ENCODE measurements at places on chromosomes 16 and 17. TPM values are rescaled to one million over a fixed set of nuclear protein-coding genes. Genes with fewer than 3 reads are reported as not detected.

Gene ASPHD1
- 9.1 TPM for total RNA-seq

Gene XYLT2
- total RNA-seq: 65.7 TPM

Gene TPSG1
- not detected for total RNA-seq

Gene MYH1
- not detected for total RNA-seq

Gene KRT35
- not detected for total RNA-seq

Gene CD300H
- total RNA-seq: not detected

Gene TBC1D3I
- total RNA-seq: not detected

Gene RAMP2
- 0.37 TPM for total RNA-seq

Gene ACSM2A
- not detected for total RNA-seq

Gene JMJD8
- 26.1 TPM for total RNA-seq

Gene TPSB2
- total RNA-seq: not detected

Gene RHBDF1
- total RNA-seq: 39.8 TPM

Gene CRYBA1
- total RNA-seq: not detected

Gene ACE
- total RNA-seq: 4.6 TPM

Gene APOBR
- total RNA-seq: not detected

Gene TBX6
- 0.11 TPM for total RNA-seq

Gene DPEP3
- not detected for total RNA-seq

Gene MT4
- not detected for total RNA-seq

Gene P2RX5
- 4.0 TPM for total RNA-seq

Gene SLC13A5
- not detected for total RNA-seq

Gene USP32
- total RNA-seq: 90.9 TPM

Gene SP6
- 0.11 TPM for total RNA-seq

Gene ATAD5
- 5.8 TPM for total RNA-seq

Gene C17orf78
- total RNA-seq: not detected

Gene CNTNAP4
- total RNA-seq: not detected

Gene TMED6
- 0.11 TPM for total RNA-seq

Gene KRT33B
- 2.7 TPM for total RNA-seq

Gene ACSM2B
- total RNA-seq: not detected

Gene SLC5A11
- not detected for total RNA-seq

Gene XYLT1
- total RNA-seq: 17.0 TPM
